Stimulated activated CD4-positive, alpha-beta T cell treated with anti-CD3 and anti-CD28 coated beads, Interleukin-15, amount 100 ng/mL, for 48 hours (primary cell): ENCODE measurements at places on chromosomes 5 and 9.

DNA sequence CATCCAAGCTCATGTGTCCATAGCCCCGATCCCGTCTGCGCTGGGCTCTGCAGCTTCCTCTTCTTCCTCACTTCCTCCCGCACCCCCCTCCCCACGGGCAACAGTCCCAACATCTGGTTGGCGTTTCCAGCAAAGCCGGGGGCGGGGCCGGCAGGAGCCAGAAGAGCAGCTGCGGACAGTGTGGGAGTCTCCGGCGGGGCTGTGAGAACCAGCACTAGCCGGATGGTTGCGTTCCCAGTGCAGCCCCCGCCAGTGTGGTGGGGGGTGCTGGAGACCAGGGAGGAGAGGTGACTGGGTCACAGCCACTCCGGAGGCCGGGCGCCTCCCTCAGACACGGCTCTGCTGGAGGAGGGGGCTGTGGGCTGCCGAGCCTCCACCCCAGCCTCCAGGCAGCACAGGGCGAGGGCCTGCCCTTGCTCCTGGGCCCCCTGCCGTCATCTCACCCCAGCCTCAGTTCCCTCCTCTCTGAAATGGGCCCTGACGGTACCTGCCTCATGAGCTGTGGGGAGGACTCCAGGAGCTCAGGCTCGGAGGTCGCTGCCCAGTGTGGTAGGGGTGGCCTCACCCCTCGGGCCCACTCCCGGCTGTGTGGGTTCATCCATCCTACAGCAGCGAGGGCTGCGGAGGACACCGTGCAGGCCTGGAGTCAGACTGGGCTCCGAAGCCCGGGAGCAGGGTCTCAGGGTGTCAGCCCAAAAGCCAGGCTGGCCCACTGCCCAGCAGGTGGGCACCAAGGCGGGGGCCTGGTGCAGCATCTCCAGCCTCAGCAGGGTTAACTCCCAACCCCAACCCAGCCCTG, 41.5 kb upstream of the NOTCH1 start:
- no peak for DNase-seq

DNA sequence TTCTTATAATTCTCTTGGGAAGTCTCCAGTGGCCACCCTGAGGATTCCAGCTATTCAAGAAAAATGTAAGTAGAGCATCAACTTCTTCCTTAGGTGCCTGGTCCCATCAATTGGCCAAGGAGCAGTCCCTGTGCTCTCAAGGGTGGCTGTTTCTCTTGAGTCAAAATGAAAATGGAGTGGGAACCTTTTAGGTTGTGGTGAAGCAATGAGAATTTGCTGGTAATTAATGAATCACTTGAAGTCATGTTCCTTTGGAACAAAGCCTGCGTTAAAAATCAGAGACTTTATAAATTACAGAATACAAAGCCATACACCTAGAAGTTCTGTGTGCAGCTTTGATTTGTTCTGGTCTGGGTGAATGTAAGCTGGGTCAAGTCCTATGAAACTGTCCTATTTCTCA, 48.9 kb downstream of the IL31RA start:
- DNase-seq = no peak

- DNase-seq = no peak
Observed at GRCh38 chr5:154092356-154093141, 53.8 kb downstream of the MFAP3 start.

- DNase-seq = no peak
Observed at GRCh38 chr5:178454303-178454702, 135.9 kb downstream of the COL23A1 start.

DNA sequence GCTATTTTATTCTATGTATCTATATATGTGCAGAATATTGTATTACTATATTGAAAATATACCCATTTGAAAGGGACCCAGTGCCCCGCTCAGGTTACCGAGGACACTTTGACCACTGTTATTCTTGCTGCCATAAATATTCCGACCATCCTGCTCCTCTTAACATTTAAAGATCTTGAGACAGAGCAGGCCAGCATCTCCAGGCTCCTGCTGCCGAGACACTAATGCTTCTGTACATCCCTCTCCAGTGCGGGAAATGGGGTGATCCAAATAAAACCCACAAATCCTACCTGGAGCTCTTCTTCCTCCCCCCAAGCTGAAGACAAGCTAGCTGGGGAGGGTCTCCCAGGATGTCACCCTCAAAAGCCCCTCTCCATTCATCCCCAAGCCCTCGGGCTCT, 3.9 kb downstream of the SH3PXD2B start:
- DNase-seq = no peak

GRCh38 chr5:34041247-34041972, 1.6 kb downstream of the C1QTNF3 start:
- no peak for DNase-seq

GRCh38 chr5:6448622-6449464, at the start of gene UBE2QL1:
Gene UBE2QL1 (plus strand): TSS chr5:6448859. CDS start chr5:6448894, 35 bp downstream.
- no peak for DNase-seq

DNA sequence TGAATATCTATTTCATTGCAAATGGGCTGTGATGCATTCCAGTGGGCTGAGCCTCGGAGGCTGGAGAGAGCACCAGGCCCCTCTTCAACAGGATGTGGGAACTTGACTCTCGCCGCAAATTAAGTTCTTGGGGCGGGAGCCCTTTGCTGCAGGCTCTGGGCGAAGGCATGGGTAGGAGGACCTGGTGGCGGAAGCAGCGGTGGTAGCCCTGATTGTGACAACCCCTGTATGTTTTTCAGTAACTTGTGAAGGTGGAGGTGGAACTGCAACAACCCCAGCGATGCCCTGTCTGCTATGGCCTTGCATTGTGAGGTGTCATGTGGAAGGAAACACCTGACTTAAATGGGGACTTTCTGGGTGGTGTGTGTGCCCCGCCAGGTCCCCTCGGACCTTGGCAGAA, 9.4 kb downstream of the FYB1 start:
- peak; percentile 62 for DNase-seq
